Myocyte (in vitro differentiated cells): ENCODE measurements at places on chromosomes 13 and 19. TPM values are rescaled to one million over a fixed set of nuclear protein-coding genes. Genes with fewer than 3 reads are reported as not detected.

The FKRP gene
- 19.2 and 24.8 TPM in 2 replicates for total RNA-seq

The LSR gene
- 0.43 and 0.83 TPM in 2 replicates for total RNA-seq

The UQCR11 gene
- total RNA-seq, result 70.9 and 73.3 TPM in 2 replicates

GRCh38 chr13:109989686-109990085, 203.3 kb upstream of the IRS2 start:
- no peak for DNase-seq

- DNase-seq, result no peak
Observed at GRCh38 chr13:87376081-87376480, 295.1 kb upstream of the SLITRK5 start.

- DNase-seq, result no peak
Observed at GRCh38 chr13:113471844-113472243, 18.6 kb upstream of the ADPRHL1 start.

DNA sequence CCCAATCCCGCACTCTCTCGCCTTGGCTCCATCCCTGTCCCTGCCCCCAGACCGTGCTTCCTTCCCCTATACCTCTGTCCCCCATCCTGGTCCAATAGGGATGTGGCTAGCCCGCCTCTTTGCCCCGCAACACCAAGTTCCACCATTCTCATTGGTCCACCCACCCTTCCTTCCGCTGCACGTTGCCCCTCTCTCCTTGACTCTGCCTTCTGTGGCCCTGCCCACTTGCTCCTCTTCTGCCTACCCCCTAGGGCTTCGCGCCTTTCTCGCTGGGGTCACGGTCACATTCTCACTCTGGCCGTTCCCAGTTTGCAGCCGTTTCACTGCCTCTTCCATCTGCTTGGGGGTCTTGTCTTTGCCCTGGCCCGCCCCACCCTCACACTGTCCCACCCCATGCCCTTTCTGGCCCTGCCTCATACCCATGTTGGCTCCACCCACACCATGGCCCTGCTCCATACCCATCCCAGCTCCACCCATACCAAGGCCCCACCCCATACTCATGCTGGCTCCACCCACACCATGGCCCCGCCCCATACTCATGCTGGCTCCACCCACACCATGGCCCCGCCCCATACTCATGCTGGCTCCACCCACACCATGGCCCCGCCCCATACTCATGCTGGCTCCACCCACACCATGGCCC, 4.5 kb upstream of the ARHGAP45 start:
- no peak for DNase-seq

GRCh38 chr13:111491021-111491420, 170.6 kb downstream of the TEX29 start:
- DNase-seq, result no peak

GRCh38 chr19:4396949-4397783, 3.2 kb downstream of the SH3GL1 start:
- peak; percentile 75 for DNase-seq
